A375 (cell line): ENCODE measurements at places on chromosomes 5 and 9. TPM values are rescaled to one million over a fixed set of nuclear protein-coding genes. Genes with fewer than 3 reads are reported as not detected.

GPR151 gene
- total RNA-seq = not detected in 2 replicates

SERINC5 gene
- 2.4 and 3.1 TPM in 2 replicates for total RNA-seq

FOXD4L6 gene
- 0.05 TPM in 1 of 2 replicates, not detected in the other for total RNA-seq

PCDHA5 gene
- 2.5 and 3.0 TPM in 2 replicates for total RNA-seq

FGFR4 gene
- total RNA-seq = 9.3 and 10.5 TPM in 2 replicates

FBP2 gene
- not detected in 2 replicates for total RNA-seq

MARCHF6 gene
- total RNA-seq = 51.9 and 55.7 TPM in 2 replicates

SETD9 gene
- total RNA-seq = 9.7 and 10.6 TPM in 2 replicates

MYOT gene
- total RNA-seq = not detected in 2 replicates

ZFP37 gene
- total RNA-seq = 1.7 and 2.0 TPM in 2 replicates

PPP1R2B gene
- total RNA-seq = not detected in 2 replicates

ZNG1E gene
- 45.1 and 49.8 TPM in 2 replicates for total RNA-seq

GLRA1 gene
- total RNA-seq = not detected in 2 replicates

DDX4 gene
- total RNA-seq = not detected in 2 replicates

TTC23L gene
- total RNA-seq = not detected in 2 replicates

GRM6 gene
- not detected in 2 replicates for total RNA-seq

IL13 gene
- total RNA-seq = 0.42 TPM in 1 of 2 replicates, not detected in the other

LCP2 gene
- 0.05 and 1.1 TPM in 2 replicates for total RNA-seq

PRR7 gene
- 41.0 and 48.8 TPM in 2 replicates for total RNA-seq

AHRR gene
- total RNA-seq = 23.2 and 29.2 TPM in 2 replicates

SUSD3 gene
- 0.41 and 0.72 TPM in 2 replicates for total RNA-seq

PHPT1 gene
- total RNA-seq = 153 and 181 TPM in 2 replicates

HBEGF gene
- 16.0 and 21.3 TPM in 2 replicates for total RNA-seq

EIF4E1B gene
- not detected in 2 replicates for total RNA-seq

GM2A gene
- 7.2 and 8.5 TPM in 2 replicates for total RNA-seq

GRXCR2 gene
- not detected in 2 replicates for total RNA-seq

SLC34A1 gene
- total RNA-seq = 0.34 and 0.61 TPM in 2 replicates

OGN gene
- not detected in 2 replicates for total RNA-seq

ACOT12 gene
- 0.13 TPM in 1 of 2 replicates, not detected in the other for total RNA-seq

SH3PXD2B gene
- 9.1 and 10.3 TPM in 2 replicates for total RNA-seq

CCNO gene
- total RNA-seq = 8.7 and 9.3 TPM in 2 replicates

ADAMTSL2 gene
- total RNA-seq = not detected in 2 replicates

HRH2 gene
- 0.05 TPM in 1 of 2 replicates, not detected in the other for total RNA-seq

CNTFR gene
- not detected in 2 replicates for total RNA-seq

ADAMTS12 gene
- 15.2 and 15.6 TPM in 2 replicates for total RNA-seq

LCNL1 gene
- total RNA-seq = not detected in 2 replicates

ABCA1 gene
- 6.5 and 8.4 TPM in 2 replicates for total RNA-seq

CER1 gene
- not detected in 2 replicates for total RNA-seq

ANKRD31 gene
- total RNA-seq = 0.32 and 0.34 TPM in 2 replicates

MRPL22 gene
- 33.0 and 40.4 TPM in 2 replicates for total RNA-seq

NDUFS4 gene
- total RNA-seq = 120 and 124 TPM in 2 replicates

LOX gene
- total RNA-seq = not detected in 2 replicates

LPCAT1 gene
- total RNA-seq = 30.6 and 36.4 TPM in 2 replicates
